Iris pigment epithelial cell (primary cell): ENCODE measurements at places on chromosomes 2 and 18.

GRCh38 chr2:348361-348916 is 60.5 kb upstream of the ALKAL2 start:
- DNase-seq: peak; percentile 3

DNA sequence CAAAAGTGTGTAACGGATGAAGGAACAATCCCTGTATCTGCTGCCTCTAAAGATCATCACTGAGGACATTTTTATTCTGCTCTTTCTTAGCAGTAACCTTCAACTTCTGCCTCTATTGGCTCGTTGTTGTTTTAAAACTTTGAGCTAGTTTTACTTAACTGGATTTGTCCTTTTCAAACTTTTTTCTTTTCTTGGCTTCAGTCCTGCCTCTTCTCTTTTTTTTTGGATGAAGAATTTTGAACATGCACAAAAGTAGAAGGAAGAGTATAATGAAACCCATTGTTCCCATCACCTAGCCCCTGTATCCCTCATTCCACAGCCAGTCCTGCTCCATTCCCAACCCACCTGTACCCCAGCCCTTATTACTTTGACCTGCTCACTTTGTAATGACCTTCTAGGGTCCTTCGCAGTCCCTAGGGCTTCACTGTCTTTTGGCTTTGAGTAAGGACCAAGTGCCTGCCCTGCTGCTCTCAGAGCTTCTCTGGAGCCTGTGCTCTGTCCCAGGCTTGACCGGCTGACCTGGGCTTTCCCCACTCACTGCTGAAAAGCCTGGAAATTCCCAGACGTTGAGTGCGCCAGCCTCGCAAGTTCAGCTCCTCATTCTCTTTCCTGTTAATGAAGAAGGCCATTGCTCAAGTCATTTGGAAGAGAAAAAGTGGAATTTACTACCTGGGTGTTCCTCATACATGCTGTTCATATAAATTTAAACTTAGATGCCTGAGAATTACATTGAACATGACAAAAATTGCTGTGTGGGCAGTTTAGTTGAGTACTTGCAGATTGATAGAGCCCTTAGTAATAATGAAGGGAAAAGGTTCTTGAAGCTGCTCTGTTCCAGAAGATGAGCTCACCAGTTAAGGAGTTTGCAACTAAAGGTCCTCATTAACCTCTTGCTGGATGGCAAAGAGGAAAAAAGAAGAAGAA is 149.3 kb upstream of the ALPP start:
- peak; percentile 69 for DNase-seq

- no peak for DNase-seq
These were observed 263.3 kb upstream of the PKDCC start for GRCh38 chr2:41784496-41784895.

DNA sequence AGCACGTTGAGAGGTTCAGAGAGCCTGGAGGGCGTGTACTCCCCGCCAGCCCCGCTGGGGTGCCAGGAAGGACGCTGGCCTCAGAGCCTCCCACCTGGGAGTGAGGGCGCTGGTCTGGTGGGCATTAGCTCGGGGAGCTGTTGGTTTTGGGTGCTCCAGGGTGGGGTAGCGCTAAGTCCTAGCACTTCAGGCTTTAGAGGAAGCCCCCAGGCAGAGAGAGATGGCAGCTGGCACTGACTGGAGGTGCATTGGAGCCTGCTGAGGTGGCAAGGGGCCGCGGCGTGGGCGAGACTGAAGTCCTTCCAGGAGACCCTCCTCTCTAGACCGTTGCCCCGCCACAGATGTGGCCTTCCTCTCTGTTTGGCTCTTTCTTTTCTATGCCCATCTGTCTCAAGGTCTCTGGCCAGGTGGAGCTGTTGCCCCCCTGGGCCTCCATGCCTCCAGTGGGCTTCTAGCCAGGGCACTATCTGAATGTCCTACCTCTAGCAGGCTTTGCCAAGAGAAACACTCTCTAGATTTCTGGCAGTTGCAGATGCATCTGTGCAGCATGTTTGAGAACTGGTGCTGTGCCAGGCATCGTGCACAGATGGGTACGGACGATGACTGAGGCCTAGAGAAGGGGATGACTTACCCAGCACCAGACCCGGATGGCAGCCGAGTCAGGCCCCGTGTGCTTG is 6.6 kb downstream of the CAPN10 start:
- DNase-seq: no peak

GRCh38 chr18:8584798-8585197 is 24.4 kb upstream of the RAB12 start:
- DNase-seq: no peak

- DNase-seq: no peak
These were observed 189.3 kb downstream of the KCNS3 start for GRCh38 chr2:18067588-18068384.

- DNase-seq: peak; percentile 88
These were observed 93.0 kb upstream of the SLC39A10 start for GRCh38 chr2:195563857-195564512.
